ENCODE measurements at places on chromosomes 3 and 15.

GRCh38 chr15:85792912-85793590, 1.7 kb downstream of the KLHL25 start:
- DNase-seq = no peak

- DNase-seq = peak; percentile 15
Observed at GRCh38 chr15:32849769-32850668, 132.2 kb downstream of the GREM1 start.

- DNase-seq = no peak
Observed at GRCh38 chr3:127491323-127491722, 99.2 kb downstream of the TPRA1 start.

- no peak for DNase-seq
Observed at GRCh38 chr3:112061152-112061551, 25.0 kb upstream of the C3orf52 start.

- no peak for DNase-seq
Observed at GRCh38 chr15:63176302-63176701, 13.1 kb upstream of the RAB8B start.

DNA sequence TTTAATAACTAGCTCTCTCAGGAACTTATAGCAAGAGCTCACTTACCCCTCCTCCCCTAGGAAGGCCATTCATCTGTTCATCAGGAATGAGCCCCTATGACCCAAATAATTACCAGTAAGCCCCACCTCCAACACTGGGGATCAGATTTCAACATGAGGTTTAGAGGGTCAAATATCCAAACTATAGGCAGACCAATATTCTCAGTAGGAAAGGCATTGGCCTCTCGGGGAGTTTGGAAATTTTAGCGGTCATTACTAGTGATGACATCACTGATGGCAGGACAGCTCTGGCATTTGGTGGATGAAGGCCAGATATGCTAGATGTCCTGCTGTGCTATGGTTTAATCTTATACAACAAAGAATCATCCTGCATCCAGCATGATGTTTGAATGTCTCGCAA, 15.2 kb upstream of the CD47 start:
- DNase-seq = peak; percentile 33

- DNase-seq = no peak
Observed at GRCh38 chr15:59315914-59316451, 56.7 kb downstream of the MYO1E start.

GRCh38 chr3:136177876-136178275, 18.3 kb downstream of the MSL2 start:
- no peak for DNase-seq

- peak; percentile 81 for DNase-seq
Observed at GRCh38 chr3:127803619-127804018, 18.7 kb downstream of the MGLL start.

DNA sequence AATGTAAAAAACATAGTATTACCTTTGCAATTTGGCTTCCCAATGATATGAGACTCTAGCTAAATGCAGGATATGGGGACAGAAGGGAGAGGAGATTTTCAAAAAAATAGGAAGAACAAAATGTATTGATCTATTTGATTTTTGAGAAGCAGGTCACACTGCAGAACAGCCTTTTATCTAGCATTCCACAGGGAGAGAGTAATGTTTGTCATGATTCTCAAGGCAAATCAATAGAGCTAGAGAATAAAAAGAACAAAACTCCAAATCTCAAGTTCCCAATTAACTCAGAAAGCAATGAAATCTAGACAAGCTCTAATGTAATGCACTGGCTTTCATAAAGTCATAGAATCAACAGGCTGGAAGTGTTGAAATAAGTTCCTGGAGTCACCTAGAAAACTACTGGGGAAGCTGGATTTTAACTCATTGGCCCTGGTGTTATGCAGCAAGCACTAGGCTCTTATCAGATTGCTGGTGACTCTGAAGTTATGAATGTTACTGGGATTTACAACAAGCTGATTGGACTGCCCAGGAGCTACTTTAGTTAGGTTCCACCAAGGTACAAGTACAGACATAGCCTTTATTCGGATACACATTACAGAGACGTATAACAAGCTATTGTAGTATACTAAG, 442.8 kb downstream of the FGF12 start:
- no peak for DNase-seq

- no peak for DNase-seq
Observed at GRCh38 chr3:49799105-49799504, 568 bp downstream of the CDHR4 start.

DNA sequence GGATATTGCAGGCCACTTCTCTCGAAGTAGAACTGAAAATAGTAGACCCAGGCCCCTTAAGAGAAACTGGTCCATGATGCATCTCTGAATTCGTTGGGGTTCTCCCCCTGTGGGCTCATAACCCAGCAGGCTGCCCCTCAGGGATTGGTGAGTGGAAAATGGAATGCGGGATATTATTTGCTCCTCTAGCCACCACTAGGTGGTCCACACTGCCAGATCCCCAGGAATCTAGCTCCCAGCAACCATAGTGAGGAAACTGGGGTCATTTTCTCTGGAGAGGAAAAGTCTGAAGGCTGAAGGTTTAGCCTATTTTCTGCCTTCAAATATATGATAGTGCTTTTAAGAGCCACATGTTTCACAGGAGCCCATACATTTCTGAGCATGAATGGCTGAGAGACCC, 6.7 kb downstream of the CX3CR1 start:
- DNase-seq = no peak

DNA sequence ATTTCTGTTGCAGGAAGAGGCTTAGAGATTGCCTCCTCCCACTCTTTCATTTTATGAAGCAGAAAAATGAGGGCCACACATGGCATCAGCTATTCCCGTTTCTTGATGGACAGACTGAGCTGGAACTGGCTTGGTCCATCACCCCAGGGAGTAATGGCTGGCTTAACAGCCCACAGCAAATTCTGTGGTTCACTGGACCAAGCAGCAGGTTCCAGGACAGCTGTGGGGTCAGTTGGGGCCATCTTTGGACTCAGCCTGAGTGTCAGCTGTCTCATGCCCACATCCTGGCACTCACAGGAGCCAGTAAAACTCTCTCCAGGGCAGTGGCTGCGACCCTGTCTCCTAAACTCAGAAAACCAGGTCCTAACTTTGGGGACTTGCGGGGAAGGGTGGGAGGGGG, 36.5 kb downstream of the ZDHHC19 start:
- no peak for DNase-seq

DNA sequence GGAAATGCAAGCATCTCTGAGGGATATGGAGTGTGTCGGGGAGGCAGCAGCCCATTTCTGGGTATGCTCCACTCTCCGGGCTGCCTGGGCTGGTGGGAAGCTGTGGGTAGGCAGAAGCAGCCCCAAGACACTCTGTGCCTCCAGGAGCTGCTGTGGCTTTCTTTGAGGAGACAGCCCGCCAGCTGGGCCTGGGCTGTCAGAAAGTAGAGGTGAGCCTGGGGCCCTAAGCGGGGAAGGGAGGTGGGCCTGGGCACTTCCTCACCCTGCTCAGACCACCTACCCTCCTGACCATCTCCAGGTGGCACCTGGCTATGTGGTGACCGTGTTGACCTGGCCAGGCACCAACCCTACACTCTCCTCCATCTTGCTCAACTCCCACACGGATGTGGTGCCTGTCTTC, 1.7 kb downstream of the ACY1 start:
- DNase-seq = no peak
